Stimulated activated CD8-positive, alpha-beta memory T cell treated with anti-CD3 and anti-CD28 coated beads, Interleukin-15, amount 100 ng/mL, for 1 hour (primary cell): ENCODE measurements at places on chromosomes 3 and 15.

GRCh38 chr3:24495326-24495994, 810 bp upstream of the THRB start:
- no peak for DNase-seq

GRCh38 chr3:6416049-6416661, 444.8 kb upstream of the GRM7 start:
- DNase-seq: no peak

DNA sequence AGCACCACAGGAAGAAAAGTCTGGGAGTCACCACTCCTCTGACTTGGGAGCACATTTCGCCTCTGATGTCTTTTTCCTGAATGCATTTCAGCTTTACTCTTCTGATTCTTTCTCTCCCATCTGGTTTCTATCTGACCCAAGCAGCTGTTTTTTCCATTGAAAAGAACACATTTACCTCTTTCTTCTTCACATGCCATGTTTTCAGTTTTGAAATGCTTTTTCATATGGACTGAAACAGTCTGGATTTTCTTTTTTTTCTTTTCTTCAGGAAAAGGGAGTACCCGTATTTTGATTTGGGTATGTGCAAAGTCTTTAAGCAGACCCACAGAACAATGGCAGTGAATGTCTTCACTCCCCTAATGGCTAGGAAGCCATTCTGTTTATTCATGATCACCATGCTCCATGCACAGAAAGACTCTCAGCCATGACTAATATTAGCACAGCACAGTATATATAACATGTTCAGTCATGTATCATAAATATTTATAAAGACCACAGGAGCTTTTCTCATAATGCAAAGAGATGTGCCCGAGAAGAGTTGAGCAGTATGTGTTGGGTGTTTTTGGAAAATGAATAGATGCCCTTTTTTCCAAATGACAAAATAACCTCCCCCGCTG, 82.7 kb upstream of the LRIG1 start:
- DNase-seq: no peak

DNA sequence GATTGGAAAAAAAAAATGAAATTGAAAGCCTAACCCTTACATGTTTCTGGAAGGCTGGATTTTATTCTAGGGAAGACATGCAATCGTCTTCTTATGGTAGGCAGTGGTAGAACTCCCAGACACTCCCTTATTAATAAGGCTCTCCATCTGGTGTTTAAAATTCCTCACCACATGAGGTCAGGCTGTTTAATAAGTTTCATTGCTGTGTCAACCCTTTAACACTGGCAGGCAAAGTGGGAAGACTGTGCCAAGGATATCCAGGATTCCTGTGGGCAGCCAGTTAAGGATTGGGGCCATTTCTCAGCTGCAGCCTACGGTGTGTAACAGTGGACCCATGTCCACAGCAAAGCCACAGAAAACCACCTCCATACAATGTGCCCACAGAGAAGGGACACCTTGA, 225.5 kb upstream of the CHRM5 start:
- DNase-seq: no peak

- DNase-seq: no peak
These were observed 20.4 kb downstream of the FBN1 start for GRCh38 chr15:48625126-48625525.

GRCh38 chr15:87207990-87208580, 1048.5 kb downstream of the NTRK3 start:
- DNase-seq: no peak

DNA sequence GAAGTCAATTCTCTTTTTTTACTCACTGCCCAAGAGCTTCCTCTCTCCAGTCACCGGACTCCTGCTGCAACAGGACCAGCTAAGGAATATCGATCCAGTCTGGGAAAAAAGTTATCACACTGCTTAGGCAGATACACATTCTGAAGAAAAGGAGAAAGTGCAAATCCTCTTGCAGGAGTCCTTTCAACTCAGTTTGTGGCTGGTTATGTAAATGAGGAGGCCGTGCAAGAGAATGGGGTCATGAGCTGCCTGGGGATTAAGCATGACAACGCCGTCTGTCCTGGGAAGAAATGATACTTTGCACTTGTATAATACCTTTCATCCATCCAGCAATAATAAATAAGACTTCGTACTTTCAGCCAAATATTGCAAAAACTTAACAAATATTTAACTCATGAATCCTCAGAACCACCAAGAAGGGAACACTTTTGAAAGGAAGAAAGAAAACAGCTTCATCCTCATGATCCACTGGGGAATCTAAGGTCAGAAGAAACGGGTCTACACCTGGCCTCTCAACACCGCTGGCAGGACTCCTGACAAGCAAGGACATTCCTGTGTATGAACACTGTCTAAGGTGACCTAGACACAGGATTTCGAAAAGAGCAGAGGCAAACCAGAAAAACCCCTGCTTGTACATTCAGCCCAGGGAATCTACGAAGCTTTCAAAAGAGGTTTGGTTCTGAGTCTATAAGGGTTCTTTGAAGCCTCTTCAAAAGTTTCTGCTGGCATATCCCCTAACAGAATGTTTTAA, 13.1 kb upstream of the WWTR1 start:
- no peak for DNase-seq

GRCh38 chr3:13504161-13504831, 24.2 kb downstream of the HDAC11 start:
- DNase-seq: no peak

GRCh38 chr3:38985981-38986380, 65.8 kb downstream of the SCN11A start:
- no peak for DNase-seq

DNA sequence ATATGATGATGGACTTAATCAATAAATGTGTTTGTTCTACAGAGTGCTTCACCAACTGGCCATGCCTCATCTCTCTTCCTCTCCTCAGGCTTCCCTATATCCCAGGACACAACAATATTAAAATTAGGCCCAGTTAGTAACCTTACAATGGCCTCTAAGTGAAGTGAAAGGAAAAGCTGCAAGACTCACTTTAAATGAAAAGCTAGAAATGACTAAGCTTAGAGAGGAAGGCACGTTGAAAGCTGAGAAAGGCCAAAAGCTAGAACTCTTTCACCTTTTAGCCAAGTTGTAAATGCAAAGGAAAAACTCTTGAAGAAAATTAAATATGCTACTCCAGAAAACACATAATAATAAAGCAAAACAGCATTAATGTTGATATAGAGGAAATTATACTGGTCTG, 1010.3 kb downstream of the NAALADL2 start:
- no peak for DNase-seq

- no peak for DNase-seq
These were observed 4.6 kb upstream of the HLTF start for GRCh38 chr3:149090907-149091306.

DNA sequence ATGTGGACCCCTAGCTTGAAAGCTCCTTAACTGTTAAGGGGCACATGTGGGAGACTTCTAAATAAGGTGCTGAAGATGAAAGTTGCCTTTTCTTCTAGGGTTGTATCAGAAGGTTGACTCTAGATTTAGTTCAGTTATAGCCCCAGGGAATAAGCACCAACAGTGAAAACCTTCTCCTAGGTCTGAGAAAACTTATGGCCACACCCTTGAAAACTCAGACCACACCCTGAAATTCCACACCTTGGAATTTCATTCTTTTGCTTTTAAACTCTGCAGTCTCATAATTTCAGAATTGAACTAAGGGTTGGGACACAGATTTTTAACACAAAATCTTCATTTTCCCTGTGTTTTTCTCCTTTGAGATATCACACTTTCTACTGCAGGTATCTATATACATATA, 355.8 kb upstream of the IL12A start:
- DNase-seq: no peak

DNA sequence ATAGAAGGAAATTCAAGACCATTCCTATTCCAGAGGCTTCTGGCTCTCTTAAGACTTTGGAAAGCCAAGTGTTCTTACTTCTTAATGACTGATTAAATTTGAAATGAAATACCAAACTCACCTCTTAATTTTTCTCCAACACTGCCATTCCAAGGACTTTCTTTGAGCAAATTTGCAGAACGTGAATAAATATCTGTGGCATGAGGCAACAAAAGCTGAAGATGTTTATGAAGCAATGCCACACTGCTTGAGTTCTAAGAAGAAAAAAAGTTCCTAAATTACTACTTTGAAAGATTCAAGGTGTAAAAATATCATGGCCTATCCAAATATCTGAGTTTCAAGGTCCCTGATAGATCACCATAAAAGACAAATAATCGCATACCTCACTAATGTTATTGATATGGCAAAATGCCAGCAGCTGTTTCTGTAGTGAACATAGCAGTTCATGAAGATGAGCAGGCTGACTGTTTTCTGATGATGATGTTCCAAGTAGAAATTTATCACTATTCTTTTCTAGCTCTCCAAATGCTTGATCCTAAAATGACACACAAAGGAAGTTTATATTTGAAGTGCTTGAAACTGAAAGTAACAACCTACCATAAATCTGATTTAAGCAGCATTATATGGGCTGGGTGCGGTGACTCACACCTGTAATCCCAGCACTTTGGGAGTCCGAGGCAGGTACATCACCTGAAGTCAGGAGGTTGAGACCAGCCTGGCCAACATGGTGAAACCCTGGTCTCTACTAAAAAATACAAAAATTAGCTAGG, 104.4 kb downstream of the HERC1 start:
- DNase-seq: no peak

DNA sequence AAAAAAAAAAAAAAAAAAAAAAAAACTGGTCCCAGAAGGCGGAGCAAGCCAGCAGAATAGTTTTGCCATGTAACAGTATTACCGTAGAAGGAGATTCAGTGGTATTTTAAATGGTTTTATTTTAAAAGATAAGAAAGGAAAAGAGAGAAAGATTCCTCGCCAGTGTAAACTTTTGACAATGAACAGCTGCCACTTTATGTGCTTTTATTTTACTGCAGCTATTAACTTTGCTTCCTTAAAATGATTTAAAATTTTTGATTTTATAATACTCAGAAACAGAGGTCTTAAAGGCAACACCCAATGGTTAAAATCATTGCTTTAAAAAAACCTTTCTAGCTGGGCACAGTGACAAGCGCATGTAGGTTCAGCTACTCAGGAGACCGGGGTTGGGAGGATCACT, 46.8 kb downstream of the TMCO5A start:
- DNase-seq: no peak

- DNase-seq: no peak
These were observed 30.1 kb downstream of the SST start for GRCh38 chr3:187639927-187640568.

DNA sequence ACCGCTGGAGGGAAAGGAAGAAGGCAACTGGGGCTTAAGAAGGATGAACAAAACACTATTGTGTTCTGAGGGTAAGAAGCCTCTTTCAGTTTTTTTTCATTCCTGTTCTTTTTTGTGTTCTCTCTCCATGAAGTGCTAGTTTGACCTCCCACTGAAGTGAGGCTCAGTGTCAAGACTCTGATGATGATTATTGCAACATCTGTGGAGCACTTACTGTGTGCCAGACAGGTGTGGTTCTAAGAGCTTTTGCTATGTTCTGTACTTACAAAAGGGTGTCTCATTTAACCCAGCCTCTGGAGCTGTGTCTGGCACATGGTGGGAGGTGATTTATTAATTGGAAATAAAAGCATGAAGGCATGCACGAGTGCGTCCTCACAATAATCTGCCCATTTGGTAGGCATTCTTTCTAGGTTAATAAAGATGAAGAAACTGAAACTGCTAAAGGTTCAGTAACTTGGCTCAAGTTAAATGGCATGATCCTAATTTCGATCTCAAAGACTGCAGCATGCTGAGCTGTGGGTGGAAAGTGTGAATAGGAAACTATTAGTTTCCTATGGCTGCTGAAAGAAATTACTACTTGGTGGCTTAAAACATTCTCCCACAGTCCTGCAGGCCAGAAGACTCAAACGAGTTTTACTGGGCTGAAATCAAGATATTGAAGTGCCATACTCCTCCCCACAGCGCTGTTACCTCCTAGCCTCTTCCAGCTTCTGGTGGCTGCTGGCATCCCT, 38.5 kb upstream of the VEPH1 start:
- no peak for DNase-seq

DNA sequence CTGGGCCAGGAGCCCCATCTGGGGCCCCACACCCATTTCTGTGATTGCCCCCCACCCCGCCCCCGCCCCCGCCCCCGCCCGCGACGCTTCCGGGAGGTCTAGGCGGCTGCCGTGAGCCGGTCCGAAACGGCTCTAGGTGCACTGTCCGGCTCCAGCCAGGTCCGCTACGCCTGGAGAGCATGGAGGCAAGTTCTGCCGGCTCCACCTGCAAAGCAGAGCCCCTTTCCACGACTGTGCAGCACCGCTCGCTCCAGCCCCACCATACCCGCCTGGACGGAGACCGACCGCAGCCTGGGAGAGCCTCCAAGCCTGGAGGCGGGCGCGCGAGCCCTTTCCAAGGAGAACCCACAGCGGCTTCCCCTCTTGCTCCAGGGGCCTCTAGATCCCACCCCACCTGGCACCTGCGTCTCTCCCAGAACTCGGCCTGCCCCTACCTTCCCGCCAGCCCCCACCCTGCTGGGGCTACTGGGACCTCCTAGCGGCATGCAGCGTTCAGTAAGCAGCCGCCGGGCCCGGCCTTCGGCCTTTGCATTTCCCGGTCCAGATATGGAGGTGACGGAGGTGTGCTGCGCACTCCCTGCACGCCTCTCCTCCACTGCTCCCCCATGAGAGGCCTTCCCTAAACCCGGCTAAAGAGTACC, 66.2 kb downstream of the KLF13 start:
- DNase-seq: no peak

- DNase-seq: no peak
These were observed 126.2 kb downstream of the MDFIC2 start for GRCh38 chr3:70186221-70186620.

DNA sequence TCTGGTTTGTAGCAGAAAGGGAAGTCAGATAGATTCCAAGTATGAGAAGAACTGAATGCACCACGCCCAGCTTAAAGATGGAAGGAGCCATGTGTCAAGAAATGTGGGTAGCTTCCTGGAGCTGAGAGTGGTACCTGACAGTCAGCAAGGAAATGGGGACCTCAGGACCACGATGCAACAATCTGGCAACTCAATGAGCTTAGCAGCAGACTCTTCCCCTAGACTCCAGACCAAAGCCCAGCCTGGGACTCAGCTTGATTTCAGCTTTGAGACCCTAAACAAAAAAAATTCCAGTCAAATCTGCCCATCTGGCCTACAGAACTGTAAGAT, 24.4 kb downstream of the MIX23 start:
- DNase-seq: no peak

- DNase-seq: no peak
These were observed 69.2 kb upstream of the MFGE8 start for GRCh38 chr15:88982304-88982945.

GRCh38 chr15:68967948-68968347, 37.6 kb downstream of the SPESP1 start:
- no peak for DNase-seq
